ENCODE measurements at places on chromosomes 6 and 20. TPM values are rescaled to one million over a fixed set of nuclear protein-coding genes. Genes with fewer than 3 reads are reported as not detected.

The OPRL1 gene
- total RNA-seq = 1.0 TPM

The STX11 gene
- total RNA-seq = 7.1 TPM

- no peak for DNase-seq
Observed at GRCh38 chr6:157038610-157039009, 261.4 kb downstream of the ARID1B start.

- no peak for DNase-seq
Observed at GRCh38 chr6:31477521-31477920, 20.4 kb upstream of the MICB start.

DNA sequence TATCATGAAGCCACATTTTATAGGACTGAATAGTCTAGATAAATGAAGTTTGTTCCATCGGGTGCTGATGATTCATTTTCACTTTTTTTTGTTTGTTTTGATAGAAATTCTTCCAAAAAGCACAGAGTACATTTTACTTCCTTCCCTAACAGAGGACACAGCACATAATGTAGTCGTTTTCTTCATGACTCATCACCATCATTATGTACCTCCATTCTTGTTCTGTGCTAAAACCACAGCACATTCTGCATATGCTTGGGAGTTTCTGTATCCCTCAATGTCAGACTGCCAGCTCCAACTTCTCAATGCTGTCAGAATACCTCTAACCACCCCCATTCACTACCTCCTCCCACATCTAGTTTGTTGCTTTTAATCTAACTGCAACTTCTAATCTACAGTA lies 1004.9 kb upstream of the ADGRB3 start:
- DNase-seq = no peak

DNA sequence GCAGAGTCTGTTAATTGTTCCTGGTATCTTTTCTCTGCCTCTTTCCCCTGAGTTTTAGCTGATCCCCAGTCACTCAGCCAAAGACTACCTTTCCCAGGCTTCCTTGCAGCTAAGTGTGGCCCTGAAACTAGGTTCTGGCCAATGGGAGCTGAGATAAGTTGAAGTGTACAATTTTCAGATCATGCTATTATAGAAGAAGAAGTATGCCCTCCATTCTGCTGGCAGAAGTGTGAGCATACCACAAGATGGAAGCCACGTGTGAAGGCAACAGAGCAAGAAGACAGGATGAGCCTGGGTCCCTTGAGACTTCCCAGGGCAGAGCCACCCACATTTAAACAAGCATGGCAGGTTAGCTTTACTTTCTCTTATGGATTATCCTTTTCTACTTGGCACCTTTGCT lies 273.2 kb downstream of the HIVEP2 start:
- no peak for DNase-seq
